ENCODE measurements at places on chromosomes 16 and 17. TPM values are rescaled to one million over a fixed set of nuclear protein-coding genes. Genes with fewer than 3 reads are reported as not detected.

DNA sequence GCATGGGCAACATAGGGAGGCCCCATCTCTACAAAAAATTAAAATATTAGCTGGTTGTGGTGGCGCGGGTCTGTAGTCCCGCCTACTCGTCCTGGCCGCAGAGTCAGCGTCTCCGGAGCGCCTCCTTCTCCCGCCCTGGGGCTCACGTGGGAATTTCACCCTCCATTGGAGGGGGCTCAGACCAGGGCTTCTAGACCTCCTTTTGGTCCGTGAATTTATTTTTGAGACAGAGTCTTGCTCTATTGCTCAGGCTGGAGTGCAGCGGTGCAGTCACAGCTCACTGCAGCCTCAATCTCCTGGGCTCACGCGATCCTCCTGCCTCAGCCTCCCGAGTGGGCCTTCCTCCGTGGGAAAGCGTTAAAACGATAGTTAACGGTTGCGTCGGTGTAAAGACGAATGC is 394 bp upstream of the NME4 start:
- H3K4me1 ChIP-seq = peaks cover 2% of the 10 kb centered on the region
- H3K27ac ChIP-seq = peak overlapping the region; percentile 37
- no peaks in the 10 kb centered on the region for H3K36me3 ChIP-seq
- H3K4me3 ChIP-seq = peak overlapping the region; percentile 50

GRCh38 chr16:1037394-1038257 is 34.9 kb upstream of the SSTR5 start:
- H3K36me3 ChIP-seq = no peaks in the 10 kb centered on the region
- no peaks in the 10 kb centered on the region for H3K4me1 ChIP-seq
- no peak overlapping the region for H3K27ac ChIP-seq
- H3K4me3 ChIP-seq = no peak overlapping the region
- no peak for DNase-seq

DNA sequence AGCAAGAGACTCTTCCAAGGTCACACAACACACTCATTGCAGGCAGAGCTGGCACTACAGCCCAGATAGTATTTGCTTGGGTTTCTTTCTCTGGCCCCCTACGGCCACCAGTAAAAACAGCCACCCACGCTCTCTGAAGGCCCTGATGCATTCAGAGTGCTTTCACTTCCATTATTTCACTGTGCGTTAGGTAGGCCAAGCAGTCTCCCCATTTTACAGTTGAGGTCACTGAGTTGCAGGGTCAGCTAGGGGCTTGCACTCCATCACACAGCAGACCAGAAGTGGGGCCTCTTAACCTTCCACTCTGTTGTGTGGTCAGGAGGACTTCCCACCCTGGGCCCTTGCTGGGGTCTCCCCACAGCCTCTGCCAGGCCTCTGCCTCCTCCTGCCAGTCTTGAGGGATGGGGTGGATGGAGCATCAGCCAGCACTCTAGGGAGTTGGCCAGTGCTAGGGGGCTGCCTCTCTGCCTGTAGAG is 2.5 kb downstream of the TBX21 start:
- no peak overlapping the region for H3K4me3 ChIP-seq
- H3K36me3 ChIP-seq = no peaks in the 10 kb centered on the region
- H3K27ac ChIP-seq = no peak overlapping the region

PYDC1 gene
- not detected for total RNA-seq

KRT17 gene
- 0.55 TPM for total RNA-seq
